NCI-H1694 (cell line): ENCODE measurements at places on chromosomes 3 and 15.
A peak's percentile ranks its signal among the peaks of the same experiment; 100 is the strongest.

DNA sequence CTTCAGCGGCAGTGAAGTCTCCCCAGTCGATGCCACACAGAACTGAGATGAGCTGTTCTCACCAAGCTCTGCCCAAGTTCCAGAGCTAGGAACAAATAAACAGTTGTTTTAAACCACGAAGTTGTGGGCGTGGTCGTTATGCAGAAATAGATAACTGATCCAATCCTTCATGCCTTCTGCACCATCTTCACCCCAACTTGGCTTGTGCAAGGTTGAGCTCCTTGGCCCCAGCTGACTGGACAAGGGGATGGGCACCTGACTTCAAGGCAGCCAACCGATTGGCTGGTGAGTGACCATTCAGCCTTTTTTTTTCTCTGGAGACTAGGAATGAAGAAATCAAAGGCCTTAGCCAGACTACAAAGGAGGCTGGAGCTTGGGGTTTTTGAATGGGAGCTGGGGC lies 23.9 kb downstream of the LINGO1 start:
- DNase-seq: no peak

- DNase-seq: no peak
Observed at GRCh38 chr15:80512726-80513660, 108.8 kb downstream of the ARNT2 start.

DNA sequence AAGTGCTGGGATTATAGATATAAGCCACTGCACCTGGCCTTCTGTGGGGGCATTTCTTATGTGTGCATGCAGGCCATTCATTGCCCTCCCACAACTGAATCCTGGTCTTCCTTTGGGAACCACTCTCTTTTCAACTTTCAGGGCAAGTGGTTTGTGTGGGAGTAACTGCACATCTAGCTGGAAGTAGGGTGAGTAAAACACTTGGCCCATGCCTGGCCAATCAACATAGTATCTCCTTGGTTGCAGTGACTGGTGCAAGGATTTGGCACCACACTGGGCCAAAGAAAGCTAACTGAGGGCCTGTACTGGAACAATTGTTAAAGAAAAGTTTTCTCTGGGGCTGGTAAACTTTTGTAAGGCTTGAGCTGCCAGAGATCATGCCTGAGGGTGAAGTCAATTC lies 189.2 kb upstream of the FEZF2 start:
- no peak for DNase-seq

DNA sequence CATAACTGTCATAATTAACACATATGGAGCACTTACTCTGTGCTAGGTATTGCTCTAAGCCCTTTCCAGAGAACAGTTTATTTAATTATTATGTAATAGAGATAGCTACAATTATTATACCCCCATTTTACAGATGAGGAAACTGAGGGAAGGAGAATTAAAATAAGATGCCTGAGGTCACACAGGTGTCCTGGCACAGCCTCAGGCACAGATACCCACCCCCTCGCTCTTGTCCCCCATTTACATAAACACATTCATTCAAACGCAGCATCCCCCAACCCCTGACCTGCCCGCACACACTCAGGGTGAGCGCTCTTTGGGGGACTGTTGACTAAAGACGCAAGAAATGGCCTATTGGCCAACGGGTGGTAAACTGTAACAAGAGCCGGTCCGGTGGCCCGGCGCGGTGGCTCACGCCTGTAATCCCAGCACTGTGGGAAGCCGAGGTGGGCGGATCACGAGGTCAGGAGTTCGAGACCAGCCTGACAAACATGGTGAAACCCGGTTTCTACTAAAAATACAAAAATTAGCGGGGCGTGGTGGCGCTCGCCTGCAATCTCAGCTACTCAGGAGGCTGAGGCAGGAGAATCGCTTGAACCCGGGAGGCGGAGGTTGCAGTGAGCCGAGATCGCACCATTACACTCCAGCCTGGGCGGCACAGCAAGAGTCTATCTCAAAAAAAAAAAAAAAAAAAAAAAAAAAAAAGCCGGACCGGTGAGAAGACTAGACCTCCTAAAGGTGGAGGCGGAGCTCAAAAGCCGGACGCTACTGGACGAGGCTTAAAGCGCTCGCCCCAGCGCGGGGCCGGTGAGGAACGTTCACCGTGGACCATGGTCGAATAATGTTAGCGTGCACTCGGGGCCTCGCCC lies 1.9 kb upstream of the ISL2 start:
- DNase-seq: no peak

DNA sequence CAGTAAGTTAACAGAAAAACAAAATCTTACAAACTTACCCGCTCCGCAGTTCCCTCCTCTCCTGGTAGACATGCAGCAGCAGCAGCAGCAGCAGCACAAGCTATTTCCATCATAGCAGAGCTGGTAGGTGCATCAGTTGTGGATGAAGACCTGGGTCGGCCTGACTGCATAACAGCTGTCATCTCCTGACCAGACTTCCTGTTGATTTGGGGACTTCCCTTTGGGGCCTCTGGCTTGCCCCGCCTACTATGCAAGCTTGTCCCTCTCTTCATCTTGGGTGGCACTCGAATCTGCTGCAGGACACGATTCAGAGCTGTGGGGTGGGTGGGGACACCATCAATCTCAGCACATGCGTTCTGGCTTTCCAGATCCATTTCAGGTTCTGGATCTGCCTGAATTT lies 65.7 kb downstream of the TMCC1 start:
- DNase-seq: no peak

DNA sequence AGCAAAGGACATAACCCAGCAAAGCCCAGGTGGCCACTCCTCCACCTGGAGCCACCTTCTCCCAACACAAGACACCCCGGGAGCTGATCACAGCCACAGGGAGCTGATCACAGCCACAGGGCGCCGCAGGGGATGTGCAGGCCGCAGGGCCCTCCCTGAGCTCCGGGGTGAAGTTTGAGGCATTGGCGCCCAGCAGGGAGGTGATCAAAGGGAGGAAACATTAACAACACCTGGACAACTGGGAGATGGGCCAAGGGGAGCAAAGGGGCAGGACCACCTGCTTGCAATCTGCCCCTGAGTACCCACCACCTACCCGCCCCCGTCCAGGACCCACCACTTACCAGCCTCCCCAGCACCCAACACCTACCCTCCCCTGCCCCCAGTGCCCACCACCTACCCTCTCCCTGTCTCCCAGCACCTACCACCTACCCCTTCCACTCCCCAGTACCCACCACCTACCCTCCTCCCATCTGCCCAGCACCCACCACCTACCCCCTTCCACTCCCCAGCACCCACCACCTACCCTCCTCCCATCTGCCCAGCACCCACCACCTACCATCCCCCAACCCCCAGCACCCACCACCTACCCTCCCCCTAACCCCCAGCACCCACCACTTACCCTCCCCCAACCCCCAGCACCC lies 2.4 kb downstream of the UROC1 start:
- no peak for DNase-seq

DNA sequence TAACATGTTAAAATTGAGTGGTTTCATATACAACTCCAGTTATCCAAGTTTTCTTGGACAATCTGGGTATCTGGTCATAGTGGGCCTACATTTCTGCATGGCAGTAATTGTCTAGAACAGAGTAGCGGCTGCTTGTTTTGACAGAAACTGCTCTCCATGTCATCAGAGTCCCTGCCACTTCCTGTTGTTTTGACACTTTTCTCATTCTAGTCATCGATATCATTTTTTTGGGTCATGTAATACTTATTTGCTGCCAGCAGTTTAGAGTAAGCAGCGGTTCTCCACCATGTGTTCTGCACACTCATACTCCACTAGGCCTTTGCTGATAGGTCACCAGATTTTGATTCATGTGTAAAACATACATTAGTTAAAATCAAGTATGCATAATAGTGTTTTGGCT lies 81.5 kb downstream of the SLC25A26 start:
- no peak for DNase-seq

DNA sequence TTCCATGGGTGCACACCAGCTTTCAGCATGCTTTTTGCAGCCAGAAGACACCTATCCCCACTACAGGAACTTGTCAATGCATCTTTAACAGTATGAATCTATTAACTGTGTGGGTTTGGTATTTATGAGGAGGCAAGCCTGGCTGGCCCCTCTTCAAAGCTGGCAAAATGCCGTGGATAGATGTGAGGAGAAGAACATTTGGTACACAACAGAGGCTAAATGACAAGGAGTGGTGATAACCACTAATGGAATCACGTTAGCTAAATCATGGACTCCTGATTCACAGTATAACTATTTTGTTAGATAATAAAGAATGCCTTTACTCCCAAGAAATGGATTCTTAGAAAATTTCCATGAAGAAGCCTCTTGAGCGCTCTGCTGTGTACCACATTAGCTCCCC lies 187.2 kb downstream of the CLSTN2 start:
- DNase-seq: no peak

- no peak for DNase-seq
Observed at GRCh38 chr15:57823325-57823882, 116.9 kb downstream of the POLR2M start.

DNA sequence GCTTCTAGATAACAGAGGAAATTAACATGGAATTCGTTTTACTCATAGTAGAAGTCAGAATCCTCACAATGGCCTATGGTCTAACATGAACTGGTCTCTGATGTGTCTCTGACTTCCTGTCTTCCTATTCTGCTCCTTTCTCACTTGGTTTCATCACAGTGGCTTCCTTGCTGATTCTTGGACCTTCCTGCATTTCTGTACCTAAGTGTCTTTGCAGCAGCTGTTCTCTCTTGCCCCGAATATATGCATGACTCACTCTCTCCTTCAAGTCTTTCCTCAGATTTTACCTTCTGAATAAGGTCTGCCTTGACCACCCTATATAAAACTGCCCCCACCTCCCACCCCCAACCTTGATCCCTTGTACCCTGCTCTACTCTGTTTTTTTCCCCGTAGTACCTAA lies 14.1 kb downstream of the ARL13B start:
- no peak for DNase-seq

GRCh38 chr15:38514601-38515000 lies 50.0 kb downstream of the RASGRP1 start:
- no peak for DNase-seq

DNA sequence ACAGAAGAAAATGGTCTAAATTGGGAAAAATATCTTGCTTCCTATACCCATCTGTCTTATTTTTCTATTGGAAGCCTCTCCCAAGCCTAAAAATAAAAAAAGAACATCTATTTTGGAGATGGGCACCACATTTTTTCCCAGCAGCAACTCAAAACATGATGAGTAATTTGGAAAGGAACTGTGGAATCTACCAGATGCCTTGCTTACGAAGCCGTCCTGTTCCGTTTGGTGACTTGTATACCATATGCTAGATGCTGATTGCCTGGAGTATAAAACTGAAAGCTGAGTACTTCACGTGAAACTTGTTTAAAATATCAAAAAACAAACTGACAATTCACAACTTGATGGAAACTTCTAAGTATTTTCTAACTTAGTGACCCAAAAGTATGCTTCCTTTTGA lies 491.0 kb downstream of the ROBO2 start:
- DNase-seq: peak; percentile 49

GRCh38 chr3:141373232-141373631 lies 4.9 kb downstream of the ZBTB38 start:
- no peak for DNase-seq

- DNase-seq: no peak
Observed at GRCh38 chr15:52481915-52482314, 46.8 kb downstream of the MYO5A start.

DNA sequence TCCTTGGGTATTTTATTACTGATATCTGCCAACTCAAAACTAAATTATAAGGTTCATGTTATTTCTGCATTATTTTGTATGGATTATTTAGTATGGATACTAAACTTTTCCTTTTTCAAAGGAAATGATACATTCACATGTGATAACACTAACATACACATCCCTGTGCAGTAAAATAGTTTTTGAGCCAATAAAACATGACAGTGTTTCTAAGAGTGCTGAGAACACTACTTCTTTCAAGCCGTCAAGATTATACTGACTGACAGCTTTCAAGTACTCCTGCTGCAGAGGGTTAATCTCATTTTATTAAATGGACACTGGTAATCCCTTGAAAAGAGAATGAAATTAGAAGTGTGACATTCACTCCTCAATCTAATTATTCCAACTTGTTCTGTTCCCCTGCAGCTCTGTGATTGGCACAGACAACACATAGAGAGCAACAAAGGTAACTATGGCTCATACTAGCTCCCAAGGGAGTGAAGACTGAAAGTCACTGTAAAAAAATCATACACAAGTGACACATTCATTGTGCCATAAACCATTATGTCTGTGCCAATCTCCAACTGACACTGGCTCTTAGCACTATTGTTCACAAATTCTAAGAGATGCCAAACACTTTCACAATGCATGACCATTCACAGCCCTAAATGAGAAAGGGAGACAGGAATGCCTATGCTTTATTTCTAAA lies 468.6 kb downstream of the SHQ1 start:
- no peak for DNase-seq

DNA sequence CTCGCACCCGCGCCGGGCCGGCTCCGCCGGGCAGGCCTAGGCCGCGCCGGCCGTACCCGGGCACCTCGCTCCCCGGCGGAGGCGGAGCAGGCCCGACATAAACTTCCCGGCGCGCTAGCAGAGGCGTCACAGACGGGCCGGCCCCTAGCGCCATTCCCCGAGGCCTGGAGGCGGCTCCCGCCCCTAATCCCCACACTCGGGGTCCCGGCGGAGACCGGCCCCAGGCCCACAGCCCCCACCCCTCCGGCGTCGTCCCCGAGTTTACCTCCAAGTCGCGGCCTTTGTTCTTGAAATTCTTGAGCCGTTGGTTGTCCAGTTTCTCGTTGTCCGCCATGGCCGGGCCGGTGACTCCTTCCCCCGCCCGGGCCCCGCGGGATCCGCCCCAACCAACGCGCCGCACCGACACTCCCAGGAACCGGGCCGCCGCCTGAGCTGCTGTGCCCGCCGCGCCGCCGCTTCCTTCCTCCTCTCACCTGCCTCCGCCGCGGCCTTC lies 376 bp downstream of the KPNA4 start:
- no peak for DNase-seq

DNA sequence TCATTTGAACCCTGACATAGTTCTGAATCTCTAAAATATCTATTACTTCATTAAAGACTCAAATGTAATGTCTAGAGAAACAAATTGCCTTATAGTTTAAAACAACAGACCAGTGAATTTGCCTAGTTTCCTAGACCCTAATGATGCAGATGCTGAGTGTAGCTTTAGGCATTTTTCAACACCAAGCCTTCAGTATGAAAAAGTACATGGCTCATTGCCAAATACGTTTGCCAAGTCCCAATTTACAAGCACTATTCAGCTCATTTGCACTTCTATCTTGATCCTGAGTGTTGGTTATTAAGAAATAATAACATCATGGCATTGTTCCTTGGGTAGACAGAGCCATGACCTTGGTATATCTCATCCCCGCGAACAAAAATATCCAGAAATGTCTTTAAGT lies 46.8 kb downstream of the EOMES start:
- peak; percentile 33 for DNase-seq

DNA sequence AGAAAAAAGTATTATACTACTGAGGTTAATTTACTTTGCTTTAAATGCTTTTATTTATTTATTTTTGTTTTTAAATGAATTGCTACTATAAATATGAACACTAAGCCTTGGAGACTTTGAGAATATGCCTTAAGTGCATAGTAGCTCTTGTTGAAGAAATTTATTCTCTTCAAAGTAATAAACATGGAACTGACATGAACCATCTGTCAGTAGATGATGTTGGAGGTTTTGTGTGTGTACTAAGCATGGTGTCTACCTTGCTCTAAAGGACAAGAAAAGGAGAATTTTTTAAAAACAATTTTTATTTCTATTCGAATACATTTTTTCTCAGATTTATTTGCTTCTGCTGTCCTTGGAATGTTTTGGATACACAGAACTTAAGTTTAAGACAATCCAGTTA lies 81.1 kb upstream of the PDZRN3 start:
- DNase-seq: no peak

- DNase-seq: no peak
Observed at GRCh38 chr3:194322678-194323211, 28.4 kb downstream of the CPN2 start.
